ENCODE measurements at places on chromosomes 5 and 9.
A peak's percentile ranks its signal among the peaks of the same experiment; 100 is the strongest.

DNA sequence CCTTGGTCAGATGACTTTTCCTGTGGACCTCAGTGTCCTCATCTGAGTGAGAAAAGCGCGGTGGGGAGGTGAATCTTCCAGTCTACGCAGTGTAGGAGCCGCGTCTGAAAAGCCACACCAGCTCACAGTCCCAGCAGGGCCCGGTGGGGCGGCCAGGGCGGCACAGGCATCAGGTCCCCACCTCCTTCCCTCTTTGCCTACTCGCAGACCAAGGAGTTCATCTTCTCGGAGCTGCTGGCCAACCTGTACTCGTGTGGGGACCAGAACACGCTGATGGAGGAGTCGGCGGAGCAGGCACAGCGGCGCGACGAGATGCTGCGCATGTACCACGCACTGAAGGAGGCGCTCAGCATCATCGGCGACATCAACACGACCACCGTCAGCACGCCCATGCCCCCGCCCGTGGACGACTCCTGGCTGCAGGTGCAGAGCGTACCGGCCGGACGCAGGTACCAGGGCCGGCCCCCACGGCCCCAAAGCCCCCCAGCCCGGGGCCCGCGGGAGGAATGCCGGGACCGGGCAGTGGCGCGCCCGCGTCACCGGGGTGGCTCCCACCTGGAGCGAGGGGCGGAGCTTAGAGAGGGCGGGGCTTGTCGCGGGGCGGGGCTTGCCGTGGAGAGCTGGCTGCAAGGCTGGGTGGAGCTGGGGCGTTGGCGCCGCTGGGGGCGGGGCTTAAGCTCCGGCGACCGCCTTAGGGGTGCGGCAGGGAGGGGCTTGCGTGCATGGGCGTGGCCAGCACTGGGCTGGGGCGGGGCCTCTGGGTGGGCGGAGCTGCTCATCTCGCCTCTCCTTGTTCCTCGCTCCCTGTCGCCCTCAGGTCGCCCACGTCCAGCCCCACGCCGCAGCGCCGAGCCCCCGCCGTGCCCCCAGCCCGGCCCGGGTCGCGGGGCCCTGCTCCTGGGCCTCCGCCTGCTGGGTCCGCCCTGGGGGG, 25.6 kb downstream of the GOLGA2 start:
- DNase-seq: peak; percentile 90

GRCh38 chr5:124549891-124550436, 196.5 kb downstream of the ZNF608 start:
- DNase-seq: no peak

GRCh38 chr5:169581580-169582227, 1.9 kb upstream of the SPDL1 start:
- peak; percentile 64 for DNase-seq

GRCh38 chr9:135158564-135158937, 71.1 kb downstream of the OLFM1 start:
- no peak for DNase-seq

GRCh38 chr5:116980581-116980980, 406.0 kb upstream of the SEMA6A start:
- no peak for DNase-seq

Measured in neural crest cell (in vitro differentiated cells).